ENCODE measurements at places on chromosomes 4 and X. TPM values are rescaled to one million over a fixed set of nuclear protein-coding genes. Genes with fewer than 3 reads are reported as not detected.

The OCIAD2 gene
- total RNA-seq, result 22.4 TPM

The SPANXN5 gene
- not detected for total RNA-seq

GRCh38 chr4:1008840-1009541, 2.4 kb upstream of the FGFRL1 start:
- peaks cover 8% of the 10 kb centered on the region for H3K4me1 ChIP-seq
- H3K27me3 ChIP-seq, result peaks cover 16% of the 10 kb centered on the region
- no peak overlapping the region for H3K27ac ChIP-seq
- no peaks in the 10 kb centered on the region for H3K36me3 ChIP-seq

DNA sequence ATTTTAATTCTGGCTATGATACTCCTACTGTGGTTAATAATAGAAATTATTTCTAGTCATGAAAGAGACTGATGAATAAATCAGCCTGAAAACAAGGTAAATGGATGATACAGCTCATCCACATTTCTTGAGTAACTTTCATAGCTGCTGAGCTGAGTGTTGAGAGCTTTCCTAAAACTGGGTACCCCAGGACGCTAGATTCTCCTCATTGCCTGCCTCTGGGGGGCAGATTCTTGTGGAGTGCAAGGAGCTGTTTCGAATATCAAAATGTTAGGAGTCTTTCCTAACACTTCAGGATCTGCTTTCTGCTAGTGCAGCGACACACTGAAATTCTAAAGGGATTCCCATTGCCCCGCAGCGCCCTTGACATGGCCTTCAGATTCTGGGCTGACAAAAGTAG, 2.1 kb downstream of the MND1 start:
- H3K36me3 ChIP-seq, result no peaks in the 10 kb centered on the region
- H3K27ac ChIP-seq, result no peak overlapping the region
- no peak for DNase-seq
- H3K27me3 ChIP-seq, result no peaks in the 10 kb centered on the region
- H3K4me1 ChIP-seq, result peaks cover 11% of the 10 kb centered on the region

- H3K4me1 ChIP-seq, result no peaks in the 10 kb centered on the region
- H3K27ac ChIP-seq, result no peak overlapping the region
- no peaks in the 10 kb centered on the region for H3K27me3 ChIP-seq
Measured at GRCh38 chrX:39201305-39201990, 400.2 kb downstream of the MID1IP1 start.

DNA sequence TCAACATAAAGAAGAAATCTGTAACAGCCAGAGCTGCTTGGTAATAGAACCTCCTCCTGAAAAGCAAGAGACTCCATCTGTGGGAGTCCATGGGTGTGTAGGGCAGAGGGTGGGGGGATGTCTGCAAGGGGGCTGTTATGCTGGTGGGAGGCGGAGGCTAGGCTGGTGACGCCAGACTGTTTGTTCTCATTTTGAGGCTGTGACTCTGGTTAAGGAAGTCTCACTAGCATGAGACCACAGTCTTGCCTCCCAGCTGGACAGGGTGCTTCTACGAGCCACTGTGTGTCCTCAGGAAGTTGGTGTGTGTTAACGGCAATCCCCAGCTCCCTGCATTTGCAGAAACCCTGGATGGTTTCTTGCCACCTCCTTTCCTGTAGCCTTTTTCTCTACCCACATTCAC, 79.8 kb downstream of the NSUN7 start:
- H3K36me3 ChIP-seq, result no peaks in the 10 kb centered on the region
- H3K27ac ChIP-seq, result no peak overlapping the region
- no peaks in the 10 kb centered on the region for H3K4me1 ChIP-seq
- H3K4me3 ChIP-seq, result no peak overlapping the region

DNA sequence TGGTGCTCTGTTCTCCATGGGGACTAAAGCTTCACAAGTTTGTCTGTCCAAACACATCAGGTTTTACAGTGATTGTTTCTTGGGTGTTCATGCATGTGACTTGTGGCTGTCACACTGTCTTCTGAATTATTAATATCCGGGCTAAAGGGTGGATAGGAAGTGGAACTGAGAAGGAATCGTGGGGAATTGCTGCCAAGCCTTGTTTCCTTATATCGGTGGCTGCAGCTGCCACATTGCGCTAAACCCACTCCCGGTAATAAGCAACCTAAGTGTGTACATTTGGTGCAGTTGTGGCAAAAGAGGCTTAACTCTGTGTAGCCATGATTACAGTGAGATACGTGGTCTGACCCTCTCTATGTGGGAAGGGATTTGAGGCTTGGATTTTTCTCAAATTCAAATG, 30.7 kb downstream of the SEPTIN11 start:
- no peak overlapping the region for H3K4me3 ChIP-seq
- no peak for DNase-seq
- peaks cover 54% of the 10 kb centered on the region for H3K4me1 ChIP-seq

- no peaks in the 10 kb centered on the region for H3K27me3 ChIP-seq
- no peak overlapping the region for H3K4me3 ChIP-seq
- H3K36me3 ChIP-seq, result no peaks in the 10 kb centered on the region
- DNase-seq, result no peak
- no peaks in the 10 kb centered on the region for H3K4me1 ChIP-seq
Measured at GRCh38 chr4:82777857-82778525, 20.6 kb downstream of the SCD5 start.

DNA sequence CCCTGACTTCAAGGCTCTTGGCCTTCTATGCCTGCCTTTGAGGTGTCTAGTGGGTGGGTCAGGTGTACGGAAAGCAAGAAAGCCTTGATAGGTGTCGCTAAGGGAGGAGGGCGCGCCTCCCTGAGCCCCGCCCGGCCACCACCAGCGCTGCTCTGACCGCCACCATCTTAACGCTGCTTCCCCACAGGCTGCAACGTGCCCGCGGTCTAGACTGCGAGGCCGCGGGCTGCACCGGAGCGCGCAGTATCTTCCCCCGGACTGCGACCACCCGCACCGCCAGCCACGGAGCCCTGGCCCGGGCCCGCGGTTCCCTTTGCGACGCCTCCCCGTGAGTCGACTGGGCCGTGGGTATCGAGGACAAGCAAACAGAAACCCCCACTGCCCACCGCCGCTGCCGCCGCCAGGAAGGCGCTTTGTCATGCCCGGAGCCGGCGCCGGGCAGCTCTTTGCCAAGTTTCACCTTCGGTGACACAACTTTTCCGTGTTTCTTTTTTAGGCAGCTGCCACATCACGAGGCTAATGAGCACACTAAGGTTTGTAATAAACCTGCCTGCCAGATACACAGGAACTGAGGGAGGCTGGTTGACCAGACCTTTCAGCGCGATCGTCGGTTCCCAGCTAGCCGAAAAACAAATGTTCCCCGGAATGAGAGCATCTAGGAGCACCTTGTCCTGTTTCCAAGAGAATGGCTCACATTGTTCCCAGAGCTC, 335.8 kb upstream of the F9 start:
- no peak overlapping the region for H3K27ac ChIP-seq

DNA sequence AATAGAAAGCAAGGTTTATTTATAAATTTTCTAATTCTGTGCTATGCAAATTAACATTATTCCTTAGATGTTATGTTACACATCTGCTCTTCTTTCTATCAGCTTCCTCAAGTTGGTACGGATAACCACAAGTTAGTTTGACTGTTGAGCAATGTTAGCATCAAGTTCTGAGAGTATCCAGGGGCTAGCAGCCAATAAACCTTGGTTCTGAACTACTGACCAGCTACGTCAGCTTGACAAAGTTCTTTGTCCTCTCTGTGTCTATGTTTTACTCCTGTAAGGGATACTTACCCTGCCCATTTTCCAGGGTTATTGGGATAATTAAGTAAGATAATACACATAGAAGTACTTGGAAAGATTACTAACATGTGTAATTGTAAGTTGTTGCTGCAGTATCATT, 8.1 kb upstream of the TEX13A start:
- no peaks in the 10 kb centered on the region for H3K27me3 ChIP-seq
- H3K36me3 ChIP-seq, result no peaks in the 10 kb centered on the region
- DNase-seq, result no peak
- no peaks in the 10 kb centered on the region for H3K4me1 ChIP-seq
- no peak overlapping the region for H3K27ac ChIP-seq

GRCh38 chrX:41667631-41668030, 21.1 kb upstream of the GPR34 start:
- DNase-seq, result no peak
- no peak overlapping the region for H3K27ac ChIP-seq
- H3K4me1 ChIP-seq, result peaks cover 5% of the 10 kb centered on the region
- no peaks in the 10 kb centered on the region for H3K27me3 ChIP-seq
- no peak overlapping the region for H3K4me3 ChIP-seq

DNA sequence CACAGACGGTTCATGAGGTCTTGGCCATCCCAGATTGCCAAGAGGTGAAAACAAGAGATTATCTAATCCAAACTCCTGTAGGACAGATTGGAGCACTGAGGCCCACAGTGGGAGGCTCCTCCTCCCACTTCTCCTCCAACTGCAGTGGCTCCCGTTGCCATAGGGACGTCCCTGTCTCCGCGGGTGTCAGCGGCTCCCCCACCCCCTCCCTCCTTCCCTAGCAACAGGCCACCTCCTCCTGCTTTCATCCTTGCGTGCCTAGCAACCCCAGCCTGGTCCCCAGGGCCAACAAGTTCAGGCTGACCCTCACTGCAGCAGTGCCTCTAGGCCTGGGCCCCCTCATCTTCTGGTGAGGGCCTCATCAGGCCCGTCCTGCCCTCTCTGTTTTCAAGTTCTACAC, 6.8 kb upstream of the IQSEC2 start:
- no peak overlapping the region for H3K27ac ChIP-seq
- H3K4me1 ChIP-seq, result peaks cover 43% of the 10 kb centered on the region
- H3K4me3 ChIP-seq, result peak overlapping the region; percentile 4
- no peaks in the 10 kb centered on the region for H3K36me3 ChIP-seq
- no peak for DNase-seq

DNA sequence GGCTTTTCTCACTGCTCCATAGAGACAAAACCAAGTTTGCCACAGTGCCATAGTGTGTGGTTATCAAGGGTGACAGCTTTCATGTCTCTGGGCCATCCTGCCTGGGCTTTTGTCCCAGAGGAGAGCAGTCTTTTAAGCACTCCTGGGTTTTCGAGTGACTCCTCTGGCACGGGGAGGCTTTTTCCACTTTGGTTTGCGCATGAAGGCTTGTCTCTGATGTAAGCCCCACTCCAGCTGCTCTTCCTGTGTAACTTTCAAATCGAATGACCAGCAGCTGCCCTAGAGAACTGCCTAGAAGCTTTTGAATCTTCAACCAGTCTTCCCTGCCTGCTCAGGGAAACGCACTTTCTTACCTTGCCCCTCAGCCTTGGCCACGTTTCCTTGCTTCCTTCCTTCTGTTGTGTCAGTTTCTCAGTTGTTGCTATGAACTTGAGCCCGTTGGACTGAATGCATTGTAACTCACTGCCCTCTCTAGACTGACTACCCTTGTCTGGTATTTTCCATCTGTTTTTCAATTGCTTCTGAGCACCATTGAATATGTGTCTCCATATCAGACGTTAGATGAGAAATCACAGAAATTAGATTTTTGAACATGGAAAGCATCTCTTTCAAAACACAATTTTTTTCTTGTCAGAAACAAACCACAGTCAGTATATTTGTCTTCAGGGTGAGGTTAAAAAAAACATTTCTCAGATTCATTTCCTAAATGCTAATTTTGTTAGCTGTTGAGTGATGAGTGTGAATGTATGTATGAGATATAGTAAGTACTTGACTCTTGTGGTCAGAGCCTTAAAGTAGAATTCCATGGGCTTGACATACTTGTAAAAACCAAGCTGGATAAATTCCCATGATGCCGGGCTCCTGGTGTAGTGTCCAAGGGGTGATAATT, 45.3 kb downstream of the SLC9A6 start:
- DNase-seq, result no peak
- H3K36me3 ChIP-seq, result peaks cover 39% of the 10 kb centered on the region
- no peaks in the 10 kb centered on the region for H3K27me3 ChIP-seq
- H3K4me3 ChIP-seq, result no peak overlapping the region
- no peaks in the 10 kb centered on the region for H3K4me1 ChIP-seq

GRCh38 chr4:101419336-101420135, 72.2 kb upstream of the PPP3CA start:
- no peaks in the 10 kb centered on the region for H3K27me3 ChIP-seq
- no peak overlapping the region for H3K4me3 ChIP-seq
- no peak for DNase-seq
- no peak overlapping the region for H3K27ac ChIP-seq

GRCh38 chr4:152072906-152073305, 312.1 kb upstream of the GATB start:
- H3K4me3 ChIP-seq, result no peak overlapping the region
- H3K4me1 ChIP-seq, result no peaks in the 10 kb centered on the region
- no peak overlapping the region for H3K27ac ChIP-seq

DNA sequence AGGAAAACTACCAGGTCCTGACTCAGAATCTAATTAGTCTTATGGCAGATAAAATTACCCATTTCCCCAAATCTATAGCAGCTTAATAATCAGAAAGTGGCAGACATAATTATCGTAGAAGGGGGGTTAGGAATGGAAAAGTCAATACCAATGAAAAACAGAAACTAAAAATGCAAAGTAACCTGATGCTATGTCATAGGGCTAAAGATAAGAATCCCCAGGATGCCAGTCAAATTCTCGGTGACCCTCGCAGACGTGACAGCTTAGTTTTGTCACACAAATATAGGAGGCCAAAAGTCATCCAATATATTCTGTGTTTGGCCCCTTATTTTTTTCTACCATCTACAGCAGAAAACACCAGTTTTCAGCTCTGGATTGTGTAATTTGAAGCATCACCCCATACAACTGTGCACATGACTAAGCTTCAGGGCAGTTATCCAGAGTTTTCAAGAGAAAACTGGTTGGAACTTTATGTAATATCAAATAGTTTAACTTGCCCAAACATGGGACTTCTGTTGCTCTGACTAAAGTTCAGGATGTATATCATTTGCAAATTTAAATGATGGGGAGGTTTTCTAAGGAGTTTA, 30.9 kb downstream of the RASSF6 start:
- H3K4me1 ChIP-seq, result no peaks in the 10 kb centered on the region
- no peaks in the 10 kb centered on the region for H3K36me3 ChIP-seq
- DNase-seq, result no peak
- no peak overlapping the region for H3K27ac ChIP-seq
- no peak overlapping the region for H3K4me3 ChIP-seq

DNA sequence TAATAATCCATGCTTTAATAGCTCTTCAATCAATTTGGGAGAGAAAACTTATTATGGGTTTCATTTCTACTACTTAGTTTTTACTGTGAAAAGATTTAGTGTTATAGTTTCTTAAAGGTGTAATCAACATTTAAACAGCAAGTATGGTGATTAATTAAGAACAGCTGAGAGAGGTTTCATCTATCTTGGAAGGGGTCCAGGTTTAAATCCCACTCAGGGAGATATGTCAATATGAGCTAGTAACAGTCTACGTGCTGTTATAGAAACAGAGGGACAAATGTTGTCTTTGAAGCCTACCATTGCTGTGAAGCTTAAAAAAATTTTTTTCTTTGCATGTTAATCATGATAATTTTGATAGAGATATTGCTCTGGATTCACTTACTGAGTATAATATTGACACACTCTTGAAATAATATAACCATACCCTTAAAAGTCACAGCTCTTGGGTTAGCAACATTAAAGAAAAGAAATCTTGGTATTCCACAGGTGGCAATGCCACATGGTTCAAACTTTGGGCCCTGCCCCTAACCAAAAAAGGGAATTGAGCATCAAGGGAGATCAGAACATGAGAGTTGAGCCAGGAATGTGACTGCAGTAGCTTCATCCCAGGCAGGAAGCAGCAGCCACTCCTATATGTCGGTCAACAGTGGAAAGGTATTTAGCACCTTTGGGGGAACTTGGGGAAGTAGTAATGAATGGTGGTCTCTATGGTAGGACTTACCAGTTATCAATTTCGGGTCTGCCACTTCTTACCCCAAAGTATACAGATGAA, 107.8 kb downstream of the ANK2 start:
- H3K36me3 ChIP-seq, result no peaks in the 10 kb centered on the region
- no peaks in the 10 kb centered on the region for H3K4me1 ChIP-seq
- no peaks in the 10 kb centered on the region for H3K27me3 ChIP-seq

- no peak overlapping the region for H3K4me3 ChIP-seq
- no peaks in the 10 kb centered on the region for H3K4me1 ChIP-seq
- H3K36me3 ChIP-seq, result no peaks in the 10 kb centered on the region
- no peaks in the 10 kb centered on the region for H3K27me3 ChIP-seq
- DNase-seq, result no peak
Measured at GRCh38 chrX:29555465-29556091, 659.8 kb upstream of the MAGEB2 start.
